ENCODE measurements at places on chromosomes 3 and 15. TPM values are rescaled to one million over a fixed set of nuclear protein-coding genes. Genes with fewer than 3 reads are reported as not detected.
A peak's percentile ranks its signal among the peaks of the same experiment; 100 is the strongest.

SLC6A11 gene
- total RNA-seq = 34.0 TPM

SLC35A5 gene
- total RNA-seq = 17.7 TPM

HCLS1 gene
- total RNA-seq = 3.7 TPM

BCL6 gene
- total RNA-seq = 7.7 TPM

CEMIP gene
- 3.1 TPM for total RNA-seq

LRRN1 gene
- not detected for total RNA-seq

STRIT1 gene
- total RNA-seq = not detected

APOD gene
- total RNA-seq = not detected

DNA sequence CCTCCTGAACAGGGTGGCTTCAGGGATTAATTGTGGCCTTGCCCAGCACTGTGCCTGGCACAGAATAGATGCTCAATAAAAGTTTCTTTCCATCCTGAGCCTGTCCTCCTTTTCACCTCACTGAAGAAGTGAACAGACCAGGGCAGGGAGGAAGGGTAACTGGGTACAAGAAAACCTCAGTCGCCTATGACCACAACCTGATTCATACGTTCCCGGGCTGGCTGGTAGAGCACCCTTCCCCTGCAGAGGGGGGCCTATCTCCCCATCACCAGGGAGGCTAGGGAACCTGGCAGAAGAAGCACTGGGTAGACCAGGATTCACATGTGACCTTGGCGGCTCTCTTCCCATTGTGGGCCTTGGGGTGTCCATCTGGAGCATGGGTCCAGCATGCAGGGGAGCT, 27.8 kb upstream of the CACNA2D2 start:
- no peak for DNase-seq

DNA sequence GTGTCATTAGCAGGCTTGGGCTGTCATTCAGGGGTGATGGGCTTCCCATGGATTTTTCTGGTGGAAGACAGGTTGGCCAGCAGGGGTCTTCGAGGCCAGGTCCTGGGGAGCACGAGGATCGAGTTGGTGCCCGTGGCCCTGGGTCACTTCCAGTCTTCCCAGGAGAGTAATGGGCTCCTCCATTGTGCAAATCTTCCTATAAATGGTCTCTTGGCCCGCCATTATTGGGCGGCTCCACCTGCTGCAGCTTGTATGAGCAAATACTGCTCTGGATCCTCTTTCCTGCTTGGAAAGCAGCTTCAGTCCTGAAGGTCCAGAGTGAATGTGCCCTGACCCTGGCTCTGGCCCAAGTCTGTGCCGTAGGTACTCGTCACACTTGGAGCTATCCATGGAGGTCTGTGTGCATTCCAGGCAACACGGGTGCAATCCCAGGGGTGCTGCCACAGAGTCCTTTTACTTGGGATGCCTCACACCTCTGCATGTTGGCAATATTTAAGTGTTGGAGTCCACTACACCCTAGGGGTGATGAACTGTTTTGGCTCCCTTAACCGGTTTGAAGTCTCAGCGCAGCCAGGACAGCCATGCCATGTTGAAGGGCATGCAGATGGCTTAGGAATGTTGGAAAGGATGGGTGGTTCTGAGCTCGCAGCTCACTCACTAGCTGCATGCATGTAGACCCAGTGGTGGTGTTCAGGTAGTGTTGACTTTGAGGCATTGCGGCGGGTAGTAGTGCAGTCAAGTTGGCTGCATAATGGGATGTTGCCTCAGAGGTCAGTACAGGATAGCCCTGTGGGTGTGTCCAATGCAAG, 97.6 kb downstream of the SNRPN start:
- no peak for DNase-seq

DNA sequence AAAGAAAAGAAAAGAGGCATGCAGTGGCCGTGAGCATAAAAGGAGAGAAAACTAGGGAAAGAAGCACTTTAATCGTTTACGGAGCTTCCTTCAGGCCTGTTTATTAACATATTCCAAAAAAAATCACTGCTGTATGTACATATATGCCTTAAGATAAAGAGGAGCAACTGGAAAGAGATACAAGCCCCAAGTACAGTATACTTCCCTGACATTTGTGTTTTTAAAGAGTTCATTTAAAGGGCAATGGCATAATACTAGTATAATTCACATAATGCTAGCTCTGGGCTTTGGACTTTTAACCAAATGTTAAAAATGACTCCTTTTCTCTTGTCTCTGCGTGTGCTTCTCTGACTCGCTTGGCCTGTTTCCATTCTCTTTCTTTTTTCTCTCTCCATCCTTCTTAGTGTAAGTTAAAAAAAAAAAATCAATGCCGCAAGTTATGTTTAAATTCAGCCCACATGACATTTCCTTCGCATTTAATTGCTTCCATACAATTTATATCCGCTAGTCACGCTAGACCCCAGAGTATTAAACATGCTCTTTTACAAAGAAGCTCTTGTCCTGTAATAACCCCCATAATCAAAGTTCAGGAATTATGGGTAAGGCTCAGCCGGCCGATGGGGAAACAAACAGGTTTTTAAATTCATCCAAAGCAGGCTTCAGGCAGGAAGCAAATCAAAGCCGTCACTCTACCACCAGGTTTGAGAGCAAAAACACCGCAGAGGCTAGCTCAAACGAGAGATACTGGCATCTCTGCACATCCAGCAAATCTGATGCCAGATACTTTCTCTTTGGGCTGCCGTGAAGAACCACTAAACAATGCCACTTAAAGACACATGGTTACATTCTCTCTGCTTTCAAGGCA, 19.4 kb downstream of the WWTR1 start:
- no peak for DNase-seq

DNA sequence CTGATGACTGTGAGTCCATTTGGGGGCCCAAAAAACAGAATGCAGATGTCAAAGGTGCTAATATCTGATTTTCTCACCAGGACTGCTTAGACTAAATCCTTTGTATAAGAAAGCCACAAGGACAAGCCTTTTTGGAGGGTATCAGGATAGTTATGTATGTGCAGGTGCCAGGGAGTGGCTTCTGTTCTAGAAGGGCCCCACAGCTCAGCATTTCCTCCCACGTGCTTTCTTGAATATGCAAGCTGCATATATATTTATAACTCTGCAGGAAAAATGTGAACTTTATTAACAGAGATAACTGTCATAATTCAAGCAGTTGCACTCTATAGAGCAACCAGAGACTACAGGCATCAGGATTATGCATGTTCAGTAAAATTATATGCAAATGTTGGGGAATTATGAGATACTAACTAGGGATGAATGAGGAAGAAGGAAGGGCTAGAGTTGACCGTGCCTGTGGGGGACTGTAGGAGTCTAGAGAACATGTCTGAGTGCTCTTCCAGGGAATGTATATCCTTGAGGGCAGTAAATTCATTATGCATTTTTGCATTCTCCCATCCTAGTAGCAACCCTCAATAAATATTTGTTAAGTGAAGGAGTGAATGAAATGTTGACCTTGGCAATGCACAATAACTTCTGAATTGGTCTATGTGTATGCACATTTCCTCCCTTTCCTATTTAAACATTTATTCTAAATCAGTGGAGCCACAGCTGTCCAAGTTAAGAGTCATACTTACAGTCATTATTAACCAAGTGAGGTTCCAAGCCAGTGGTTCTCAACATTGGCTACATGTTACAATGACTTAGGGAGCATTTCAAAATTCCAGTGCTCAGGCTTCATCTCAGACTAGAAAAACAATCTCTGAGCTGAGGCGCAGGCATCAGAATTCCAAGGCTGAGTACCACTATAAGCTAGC, 94.8 kb upstream of the ANKRD28 start:
- DNase-seq = peak; percentile 10

DNA sequence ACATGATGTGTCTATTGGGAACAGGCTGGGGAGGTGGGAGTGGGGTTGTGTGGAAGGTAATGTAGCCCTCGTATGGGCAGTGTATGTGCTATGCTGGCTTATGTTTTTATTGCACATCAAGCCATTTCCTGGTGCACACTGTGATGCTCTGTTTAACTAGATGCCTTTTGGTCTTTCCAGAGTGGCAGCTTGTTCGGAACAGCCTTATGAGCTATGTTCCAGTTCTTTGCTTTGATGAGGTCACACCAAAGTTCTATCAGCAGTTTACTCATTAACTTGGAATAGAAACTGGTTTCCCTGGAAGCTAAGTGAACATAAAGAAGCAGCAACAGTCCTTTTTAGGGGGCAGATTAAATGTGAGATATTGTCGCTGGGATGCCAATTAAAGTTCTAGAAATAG, 133.9 kb downstream of the DIPK2A start:
- no peak for DNase-seq

GRCh38 chr3:151305060-151305774, 11.4 kb downstream of the GPR87 start:
- peak; percentile 98 for DNase-seq

- no peak for DNase-seq
These were observed 25.5 kb downstream of the ZXDC start for GRCh38 chr3:126450219-126450618.

DNA sequence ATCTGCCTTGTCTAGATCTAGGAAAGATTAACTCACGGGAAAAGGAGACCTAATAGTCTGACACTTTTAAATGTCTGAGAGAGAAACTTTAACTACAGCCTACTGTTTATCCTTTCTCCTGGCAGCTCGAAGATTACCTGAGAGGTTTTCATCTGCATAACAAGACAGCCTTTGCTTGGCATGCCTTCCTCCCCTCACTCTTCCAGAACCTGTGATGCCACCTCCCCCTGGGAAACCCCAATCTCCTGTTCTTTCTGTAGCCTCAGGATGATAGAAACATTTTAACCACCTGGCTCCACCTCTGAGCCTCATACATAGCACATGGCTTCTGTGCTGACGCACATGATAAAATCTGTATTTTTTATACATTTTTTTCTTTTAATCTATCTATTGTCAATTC, 420.8 kb downstream of the CNTN6 start:
- DNase-seq = no peak

GRCh38 chr3:188706599-188706998, 465.2 kb upstream of the TPRG1 start:
- DNase-seq = no peak

- peak; percentile 69 for DNase-seq
These were observed 134.0 kb downstream of the TPRA1 start for GRCh38 chr3:127456471-127457093.

- DNase-seq = no peak
These were observed 40.7 kb upstream of the VILL start for GRCh38 chr3:37949866-37950265.

- DNase-seq = peak; percentile 33
These were observed at the start of gene TAGLN3 for GRCh38 chr3:111998636-111999483. TAGLN3 (plus strand) TSS chr3:111998922; CDS start chr3:111999423, 501 bp downstream.

GRCh38 chr3:38468765-38469164, 15.1 kb downstream of the ACVR2B start:
- DNase-seq = no peak

DNA sequence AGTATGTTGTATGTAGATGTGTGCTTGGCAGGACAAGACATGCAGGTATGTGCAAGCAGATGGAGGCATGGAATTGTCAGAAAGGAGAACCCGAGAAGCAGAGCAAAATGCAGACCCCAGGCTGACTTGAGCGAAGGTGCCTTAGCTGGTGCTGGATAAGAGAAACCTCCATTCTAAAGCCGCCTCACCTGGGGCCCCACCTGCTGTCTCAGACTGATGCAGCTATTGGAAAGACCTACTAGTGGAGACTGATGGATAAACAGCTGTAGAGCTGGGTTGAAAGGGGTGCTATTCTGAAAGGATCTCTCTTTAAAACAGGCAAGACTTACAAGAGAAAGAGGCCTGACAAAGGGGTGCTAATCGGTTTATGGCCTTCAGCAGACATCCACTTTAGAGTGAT, 86.2 kb downstream of the EPHB1 start:
- DNase-seq = no peak

DNA sequence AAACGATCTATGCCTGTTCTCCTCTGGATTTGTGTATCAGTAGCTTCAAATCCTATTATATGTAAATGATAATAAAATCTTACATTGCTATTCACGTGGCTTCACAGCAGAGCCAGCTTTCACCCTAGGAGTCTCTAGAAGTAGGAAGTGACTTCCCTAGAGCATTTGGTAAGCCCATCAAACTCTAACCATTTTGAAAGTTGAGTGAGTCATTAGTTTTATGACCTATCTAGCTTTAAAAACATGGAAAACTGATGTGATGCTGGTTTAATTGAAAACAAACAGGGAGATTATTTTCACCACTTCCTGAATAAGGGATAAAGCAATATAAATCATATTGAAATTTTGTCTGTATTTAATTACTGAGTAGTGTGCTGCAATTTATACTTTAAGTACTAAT, 275.2 kb downstream of the EPHA6 start:
- DNase-seq = no peak

- no peak for DNase-seq
These were observed 555.6 kb upstream of the RGMA start for GRCh38 chr15:93644595-93644994.

- peak; percentile 76 for DNase-seq
These were observed 33.9 kb downstream of the HDAC11 start for GRCh38 chr3:13513913-13514517.

DNA sequence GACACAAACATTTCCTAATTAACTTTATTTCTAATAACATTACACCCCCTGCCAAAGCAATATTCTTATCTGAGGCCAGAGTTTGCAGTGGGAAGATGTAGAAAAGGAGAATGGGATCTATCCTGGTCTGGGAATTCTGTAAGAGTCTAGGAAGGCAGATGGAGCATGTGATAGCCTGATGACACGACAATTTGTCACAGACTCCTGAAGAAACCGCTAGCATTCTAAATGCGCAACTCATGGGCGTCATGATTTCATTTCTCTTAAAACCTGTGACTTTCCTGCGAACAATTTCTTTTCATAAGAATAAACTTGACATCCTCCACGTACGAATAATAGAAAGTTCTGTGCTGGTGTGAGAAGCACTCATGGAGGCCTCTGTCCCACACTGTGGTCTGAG, 72.9 kb upstream of the ATP10A start:
- peak; percentile 11 for DNase-seq
